Upper lobe of left lung (tissue), 6 donors: ENCODE measurements at places on chromosomes 1 and 21. TPM values are rescaled to one million over a fixed set of nuclear protein-coding genes. Genes with fewer than 3 reads are reported as not detected.

- no peak for DNase-seq
These were observed 9.4 kb downstream of the SLX9 start for GRCh38 chr21:44949161-44949778.

DNA sequence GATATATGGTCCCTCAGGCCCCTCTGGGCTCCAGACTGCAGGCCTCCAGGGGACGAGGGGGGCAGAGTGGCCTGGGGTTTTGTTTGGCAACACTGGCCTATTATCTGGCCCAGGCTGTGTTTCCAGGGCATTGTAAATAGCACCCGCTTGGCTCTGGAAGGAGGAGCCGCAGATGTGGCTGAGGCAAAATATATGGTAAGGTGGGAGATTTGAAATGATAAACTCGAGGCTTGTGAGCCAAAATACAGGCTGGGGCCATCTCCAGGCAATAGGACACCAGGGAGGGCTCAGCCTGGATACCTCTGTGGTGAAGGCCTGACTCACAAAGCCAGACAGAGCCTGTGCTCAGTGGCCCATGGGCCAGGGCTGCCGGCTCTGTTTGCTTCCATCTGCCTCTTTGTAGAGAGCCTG is 14.0 kb downstream of the NAV1 start:
- no peak for DNase-seq

GRCh38 chr1:105231378-105231777 is 1481.7 kb downstream of the AMY1C start:
- no peak for DNase-seq

DNA sequence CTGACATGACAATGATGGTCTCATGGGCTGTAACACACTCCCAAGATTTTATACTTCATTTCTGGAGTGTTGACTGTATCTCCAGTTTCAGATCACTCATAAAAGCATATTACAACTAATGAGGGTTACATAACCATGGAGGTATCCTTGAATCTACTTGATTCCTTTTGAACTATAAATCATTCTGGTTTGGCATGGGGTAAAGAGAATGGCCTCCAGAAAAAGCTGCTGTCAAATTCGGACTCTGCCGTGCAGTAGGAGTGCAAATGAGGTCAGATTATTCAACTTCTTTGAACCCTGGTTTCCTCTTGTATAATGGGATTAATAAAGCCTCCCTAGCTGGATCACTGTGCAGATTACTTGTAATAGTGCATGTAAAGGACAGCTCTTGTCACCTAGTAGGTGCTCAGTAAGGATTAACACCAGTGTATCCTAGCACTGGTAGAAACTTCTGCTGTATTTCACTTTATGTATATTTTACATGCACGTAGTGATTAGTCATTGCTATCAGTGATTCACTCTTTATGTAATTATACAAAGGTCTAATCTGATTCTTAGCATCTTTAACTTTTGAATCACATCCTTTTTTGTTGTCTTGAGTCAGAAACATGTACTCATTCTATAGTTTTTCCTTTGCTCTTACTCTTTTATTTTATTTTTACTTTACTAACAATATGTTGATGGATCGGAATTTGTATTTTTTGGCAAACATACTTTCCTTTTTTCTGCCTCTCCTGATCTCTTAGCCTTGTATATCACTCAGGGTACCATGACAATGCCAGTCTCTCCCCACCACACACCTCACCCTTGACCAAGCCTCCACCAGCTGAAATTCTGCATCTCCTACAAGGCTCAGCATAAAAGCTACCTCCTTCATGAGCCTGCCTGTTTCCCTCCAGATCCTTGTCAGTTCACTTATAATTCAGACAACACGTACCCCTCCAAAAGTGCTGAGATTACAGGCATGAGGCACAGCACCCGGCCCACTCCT is 3.2 kb downstream of the LRRC8C start:
- DNase-seq: no peak

DNA sequence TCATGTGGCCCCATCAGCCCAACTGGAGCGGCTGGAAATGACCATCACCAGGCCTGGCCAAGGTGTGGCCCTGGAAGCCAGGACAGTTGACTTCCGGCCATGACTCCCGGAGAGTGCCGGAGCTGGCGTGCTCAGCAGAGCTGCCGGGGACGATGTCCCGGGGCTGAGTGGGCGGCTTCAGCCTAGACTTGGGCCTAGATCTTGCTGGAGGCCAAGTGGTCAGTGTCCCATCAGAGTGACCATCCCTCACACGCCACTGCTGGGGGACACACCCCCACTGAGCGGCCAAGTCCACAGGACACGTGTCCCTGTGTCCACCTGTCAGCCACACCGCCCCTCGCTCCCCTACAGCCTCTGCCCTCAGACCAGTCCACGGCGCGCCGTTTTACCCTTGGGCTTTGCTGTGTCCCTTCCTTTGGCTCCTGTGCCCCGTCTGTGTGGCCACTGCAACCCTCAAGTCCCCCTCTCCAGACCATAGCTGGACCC is 4.0 kb downstream of the FAAP20 start:
- DNase-seq: no peak

GRCh38 chr21:31780944-31781343 is 49.0 kb upstream of the SCAF4 start:
- DNase-seq: no peak

- no peak for DNase-seq
These were observed 597.2 kb upstream of the ZP4 start for GRCh38 chr1:238487931-238488330.

DNA sequence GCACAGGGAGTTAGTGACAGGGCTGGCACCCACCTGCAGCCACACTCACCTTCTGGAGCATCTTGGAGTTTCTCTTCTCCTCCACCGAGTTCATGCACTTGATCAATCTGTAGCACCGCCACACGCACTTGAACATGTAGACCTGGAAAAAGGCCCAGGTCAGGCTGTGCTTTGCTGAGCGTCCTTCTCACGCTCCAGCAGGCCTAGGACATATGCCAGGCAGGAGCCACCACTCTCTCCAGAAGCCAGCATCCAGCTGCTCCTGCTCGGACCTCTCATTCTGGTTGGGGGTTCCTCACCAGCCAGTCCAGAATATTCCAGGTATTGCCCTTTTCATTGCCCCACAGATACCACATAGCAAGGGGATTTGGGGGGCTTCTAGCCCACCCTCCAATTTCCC is 11.7 kb upstream of the MATN1 start:
- DNase-seq: no peak

- no peak for DNase-seq
These were observed 37.3 kb downstream of the TMEM53 start for GRCh38 chr1:44636688-44637598.

GRCh38 chr21:34822942-34823341 is 154.1 kb downstream of the CLIC6 start:
- DNase-seq: no peak

DNA sequence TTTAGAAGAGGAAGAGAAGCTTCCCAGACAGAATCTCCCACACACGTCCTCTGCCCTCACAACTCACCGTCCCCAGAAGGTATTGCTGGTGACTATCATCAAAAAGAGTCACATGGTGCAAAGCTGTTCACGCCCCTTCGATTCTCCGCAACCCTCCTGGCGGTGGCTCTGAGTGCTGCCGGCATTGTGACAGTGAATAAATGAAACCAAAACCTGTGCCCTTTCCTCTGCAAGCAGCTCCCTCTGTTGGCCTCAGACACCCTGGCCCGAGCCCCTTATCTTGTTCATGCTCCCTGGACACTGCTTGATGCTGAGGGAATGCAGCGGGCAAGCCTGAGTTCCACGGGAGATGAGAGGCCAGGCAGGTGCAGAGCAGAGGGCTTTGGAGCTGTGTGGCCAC is 510.3 kb downstream of the NPHP4 start:
- DNase-seq: no peak

DNA sequence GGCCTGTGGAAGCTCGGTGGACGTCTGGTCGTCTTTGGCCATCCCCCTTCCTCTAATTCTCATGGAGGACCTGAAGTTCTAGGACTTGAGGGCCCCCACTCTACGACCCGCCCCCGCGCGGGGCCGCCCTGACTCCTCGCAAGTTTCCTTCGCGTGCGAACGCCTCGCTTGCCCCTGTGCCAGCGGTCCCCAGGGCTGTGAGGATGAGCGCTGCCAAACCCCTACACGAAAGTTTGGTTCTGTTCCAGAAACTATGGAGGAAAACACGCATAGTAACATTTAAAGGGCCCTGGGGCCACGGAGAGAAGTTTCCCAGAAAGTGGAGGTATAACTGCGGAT is 304 bp upstream of the GNG12 start:
- DNase-seq: no peak

DNA sequence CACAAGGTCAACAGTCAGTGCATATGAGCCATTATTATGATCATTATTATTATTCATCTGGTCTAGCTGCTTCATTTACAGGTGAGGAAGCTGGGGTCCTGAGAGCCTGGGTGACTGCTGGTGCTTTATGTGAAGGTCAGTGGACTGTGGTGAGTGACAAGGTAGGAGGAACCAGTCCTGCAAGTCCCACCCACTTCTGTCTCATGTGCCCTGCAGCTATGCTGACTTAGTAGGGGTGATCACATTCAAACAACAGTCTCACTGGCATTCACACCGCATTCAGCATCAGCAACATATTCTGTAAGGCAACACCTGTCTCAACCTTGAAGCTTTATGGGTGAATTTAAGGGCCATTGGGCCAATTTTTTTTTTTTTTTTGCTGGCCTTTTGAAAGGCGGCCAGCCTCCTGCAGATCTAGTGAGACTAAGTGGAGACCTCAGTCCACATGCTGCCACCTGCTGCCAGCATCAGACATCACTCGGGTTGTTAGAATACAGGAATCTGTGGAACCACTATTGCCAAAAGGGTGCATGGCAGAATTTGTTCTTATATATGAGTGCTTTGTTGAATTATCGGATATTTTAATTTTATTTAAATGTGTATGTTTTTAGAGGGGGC is 59.9 kb upstream of the CACNA1E start:
- DNase-seq: no peak

DNA sequence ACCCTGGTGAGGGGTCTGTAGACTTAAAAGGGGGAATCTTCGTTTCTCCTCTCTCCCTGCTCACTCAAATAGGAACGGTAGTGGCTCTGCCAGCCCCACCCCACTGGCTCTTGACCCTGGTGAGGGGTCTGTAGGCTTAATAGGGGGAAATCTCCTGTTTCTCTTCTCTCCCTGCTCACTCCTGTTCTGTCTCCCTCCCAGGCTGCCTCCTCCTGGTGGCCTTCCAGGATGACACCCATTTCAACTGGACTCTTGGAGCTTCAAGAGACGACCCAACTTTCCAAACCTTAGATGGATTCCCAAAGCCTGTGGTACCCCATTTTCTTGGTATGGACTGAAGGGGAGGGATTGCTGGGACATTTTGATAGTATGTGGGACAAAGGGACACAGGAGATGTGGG is 1.4 kb upstream of the EPHB2 start:
- DNase-seq: no peak

GRCh38 chr1:161342177-161342576 is 25.5 kb downstream of the CFAP126 start:
- no peak for DNase-seq

DNA sequence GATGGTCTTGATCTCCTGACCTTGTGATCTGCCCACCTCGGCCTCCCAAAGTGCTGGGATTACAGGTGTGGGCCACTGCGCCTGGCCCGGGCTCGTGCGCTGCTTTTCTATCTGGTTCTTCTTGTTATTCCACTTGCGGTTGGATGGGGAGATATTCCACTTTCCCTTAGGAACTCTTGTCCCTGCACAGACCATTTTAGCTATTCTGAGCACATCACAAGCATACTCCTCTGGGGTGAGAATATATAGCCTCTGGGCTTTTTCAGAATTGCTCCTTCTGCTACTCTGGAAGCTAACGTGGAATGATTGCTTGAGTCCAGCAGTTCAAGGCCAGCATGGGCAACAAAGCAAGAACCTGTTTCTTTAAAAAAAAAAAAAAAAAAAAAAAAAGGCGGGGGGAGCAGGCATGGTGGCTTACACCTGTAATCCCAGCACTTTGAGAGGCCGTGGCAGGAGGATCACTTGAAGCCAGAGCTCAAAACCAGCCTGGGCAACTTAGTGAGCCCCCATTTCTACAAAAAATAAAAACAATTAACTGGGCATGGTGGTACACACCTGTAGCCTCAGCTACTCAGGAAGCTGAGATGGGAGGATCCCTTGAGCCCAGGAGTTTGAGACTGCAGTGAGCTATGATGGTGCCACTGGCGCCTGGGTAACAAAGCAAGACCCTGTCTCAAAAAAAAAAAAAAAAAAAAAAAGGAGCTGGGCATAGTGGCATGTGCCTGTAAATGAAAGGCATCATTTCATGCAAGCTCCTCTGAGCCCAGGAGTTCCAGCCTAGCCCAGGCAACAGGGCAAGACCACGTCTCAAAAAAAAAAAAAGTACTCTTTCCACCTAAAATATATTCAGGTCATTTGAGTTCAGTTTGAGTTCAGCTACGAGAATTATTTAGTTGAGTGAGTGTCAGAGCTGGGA is 11.8 kb upstream of the PGD start:
- DNase-seq: no peak

- no peak for DNase-seq
These were observed 41.9 kb downstream of the NEK2 start for GRCh38 chr1:211633524-211633846.

DNA sequence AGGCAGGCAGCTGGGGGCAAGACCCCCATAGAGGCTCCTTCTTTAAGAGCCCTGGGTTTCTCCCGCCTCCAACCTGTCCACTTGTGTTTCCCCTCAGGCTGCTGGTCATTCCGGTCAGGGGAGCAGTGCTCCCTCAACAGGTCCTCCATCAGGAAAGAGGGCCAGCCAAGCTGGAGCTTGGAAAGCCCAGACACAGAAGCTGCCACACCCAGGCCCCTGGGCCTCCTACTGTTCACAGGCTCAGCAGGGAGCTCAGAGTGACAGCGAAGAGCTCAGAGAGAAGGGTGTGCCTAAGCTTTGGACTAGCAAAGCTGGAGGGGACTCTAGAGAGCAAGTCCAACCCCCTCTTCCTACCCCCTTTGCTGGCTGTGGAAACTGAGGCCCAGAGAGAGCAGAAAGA is 10.3 kb upstream of the CDCP2 start:
- no peak for DNase-seq

DNA sequence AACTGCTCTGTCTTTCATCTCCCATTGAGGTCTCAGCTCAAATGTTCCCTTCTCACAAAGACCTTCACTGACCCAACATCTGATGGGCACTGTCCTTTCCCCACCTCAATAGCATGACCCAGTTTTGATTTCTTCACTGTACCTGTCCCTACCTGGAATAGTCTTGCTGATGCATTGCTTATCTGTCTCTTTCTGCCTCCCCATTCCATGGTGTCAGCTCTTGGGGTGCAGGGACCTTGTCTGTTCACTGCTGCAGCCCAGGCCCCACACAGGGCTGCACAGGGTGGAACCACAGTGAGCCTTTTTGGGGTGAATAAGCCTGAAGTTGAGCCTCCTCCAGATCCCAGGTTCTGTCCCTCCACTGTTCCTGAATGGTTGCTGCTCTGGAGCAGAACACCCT is 414.9 kb downstream of the PTPRU start:
- DNase-seq: no peak

GRCh38 chr1:237562242-237562823 is 328.4 kb downstream of the ZP4 start:
- no peak for DNase-seq

- DNase-seq: peak; percentile 43
These were observed 525.3 kb downstream of the KIF26B start for GRCh38 chr1:245679821-245680780.

Gene ZNF697
- total RNA-seq: 9.4 TPM

Gene DONSON
- 4.6 TPM for total RNA-seq

Gene ADORA1
- total RNA-seq: 3.1 TPM

Gene PYCR2
- 72.5 TPM for total RNA-seq

Gene LRRC71
- 7.7 TPM for total RNA-seq

Gene NUDT4B
- 11.9 TPM for total RNA-seq

Gene C8A
- not detected for total RNA-seq

Gene C1orf146
- not detected for total RNA-seq

Gene SUSD4
- total RNA-seq: not detected

Gene C4BPA
- total RNA-seq: 72.9 TPM

Gene CFHR4
- not detected for total RNA-seq

Gene ITLN2
- total RNA-seq: 21.4 TPM

Gene ORC1
- 0.94 TPM for total RNA-seq
